ENCODE measurements at places on chromosomes 13 and 19.

GRCh38 chr13:80168089-80168850 is 172.7 kb downstream of the SPRY2 start:
- no peak overlapping the region for H3K27ac ChIP-seq
- no peak for DNase-seq
- H3K27me3 ChIP-seq, result no peaks in the 10 kb centered on the region
- no peaks in the 10 kb centered on the region for H3K36me3 ChIP-seq

GRCh38 chr13:113408562-113408961 is 44.6 kb upstream of the GRTP1 start:
- H3K36me3 ChIP-seq, result no peaks in the 10 kb centered on the region
- no peaks in the 10 kb centered on the region for H3K4me1 ChIP-seq
- H3K27ac ChIP-seq, result no peak overlapping the region
- H3K4me3 ChIP-seq, result no peak overlapping the region

DNA sequence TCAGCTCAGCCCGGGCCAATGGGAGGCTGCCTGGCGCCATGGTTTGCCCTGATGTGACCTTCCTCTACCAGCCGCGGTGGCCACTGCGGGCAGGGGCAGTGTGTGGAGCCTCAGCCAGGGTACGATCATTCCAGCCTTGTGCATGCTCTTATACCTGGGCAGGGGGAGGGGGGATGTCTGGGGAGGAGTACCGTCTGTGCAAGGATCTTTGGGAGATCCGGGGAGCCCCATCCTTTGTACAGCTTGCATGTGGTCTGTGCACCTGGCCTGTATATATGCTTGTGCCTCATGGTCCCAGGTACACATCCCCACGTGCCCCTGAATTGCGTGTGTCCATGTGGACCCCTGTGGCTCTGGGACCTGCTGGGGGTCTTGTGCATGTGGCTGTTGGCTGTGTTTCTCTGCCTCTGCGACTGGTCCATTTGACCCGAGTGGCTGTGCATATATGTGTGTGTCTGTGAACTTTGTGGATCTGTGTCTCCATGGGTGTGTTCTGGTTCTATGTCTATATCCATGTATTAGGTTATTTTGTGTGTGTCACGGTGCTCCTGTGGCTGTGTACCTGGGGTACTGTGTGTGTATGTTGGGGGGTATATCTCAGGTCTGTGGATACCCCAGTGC is 12.8 kb upstream of the NANOS3 start:
- peak overlapping the region; percentile 36 for H3K27ac ChIP-seq
- no peaks in the 10 kb centered on the region for H3K27me3 ChIP-seq
- no peak overlapping the region for H3K4me3 ChIP-seq
- DNase-seq, result no peak

GRCh38 chr13:74758188-74758587 is 624.0 kb upstream of the KLF12 start:
- no peak overlapping the region for H3K4me3 ChIP-seq
- no peaks in the 10 kb centered on the region for H3K27me3 ChIP-seq
- no peak overlapping the region for H3K27ac ChIP-seq

- H3K4me1 ChIP-seq, result peaks cover 15% of the 10 kb centered on the region
- H3K4me3 ChIP-seq, result no peak overlapping the region
- H3K36me3 ChIP-seq, result no peaks in the 10 kb centered on the region
- no peak for DNase-seq
These were observed 58.1 kb downstream of the INSR start for GRCh38 chr19:7236153-7236552.

- H3K4me1 ChIP-seq, result peaks cover 10% of the 10 kb centered on the region
- peak within 1 kb of the TSS; percentile 75 for H3K4me3 ChIP-seq
- peak; percentile 78 for DNase-seq
- no peaks in the 10 kb centered on the region for H3K36me3 ChIP-seq
These were observed at the start of gene BCL3 for GRCh38 chr19:44748426-44749254. Gene BCL3, plus strand, starts transcription at chr19:44748708. Its CDS starts 83 bp downstream, at chr19:44748791.

- H3K4me3 ChIP-seq, result no peak overlapping the region
- no peaks in the 10 kb centered on the region for H3K27me3 ChIP-seq
- H3K36me3 ChIP-seq, result no peaks in the 10 kb centered on the region
- no peaks in the 10 kb centered on the region for H3K4me1 ChIP-seq
- DNase-seq, result no peak
- H3K27ac ChIP-seq, result no peak overlapping the region
These were observed 13.0 kb upstream of the SPATA13 start for GRCh38 chr13:24147570-24147963.

DNA sequence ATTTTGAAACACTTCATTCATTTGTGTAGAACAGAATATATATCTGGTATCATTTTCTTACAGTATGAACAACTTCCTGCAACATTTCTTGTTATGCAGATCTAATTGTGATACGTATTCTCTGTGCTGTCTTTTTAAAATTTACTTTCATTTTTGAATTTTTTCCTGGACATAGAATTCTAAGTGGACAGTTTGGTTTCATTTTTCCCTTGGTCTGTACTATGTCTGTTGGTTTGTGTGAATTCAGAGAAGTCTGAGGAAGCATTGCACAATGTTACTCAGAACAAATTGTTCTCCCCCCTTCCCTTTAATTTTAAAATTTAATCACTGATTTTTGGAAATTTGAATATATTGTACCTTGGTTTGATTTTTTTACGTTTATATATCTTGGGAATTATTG is 352.5 kb upstream of the PCDH20 start:
- peaks cover 3% of the 10 kb centered on the region for H3K27me3 ChIP-seq
- no peaks in the 10 kb centered on the region for H3K36me3 ChIP-seq
- H3K4me3 ChIP-seq, result no peak overlapping the region
- no peak for DNase-seq
- no peaks in the 10 kb centered on the region for H3K4me1 ChIP-seq
- H3K27ac ChIP-seq, result no peak overlapping the region

DNA sequence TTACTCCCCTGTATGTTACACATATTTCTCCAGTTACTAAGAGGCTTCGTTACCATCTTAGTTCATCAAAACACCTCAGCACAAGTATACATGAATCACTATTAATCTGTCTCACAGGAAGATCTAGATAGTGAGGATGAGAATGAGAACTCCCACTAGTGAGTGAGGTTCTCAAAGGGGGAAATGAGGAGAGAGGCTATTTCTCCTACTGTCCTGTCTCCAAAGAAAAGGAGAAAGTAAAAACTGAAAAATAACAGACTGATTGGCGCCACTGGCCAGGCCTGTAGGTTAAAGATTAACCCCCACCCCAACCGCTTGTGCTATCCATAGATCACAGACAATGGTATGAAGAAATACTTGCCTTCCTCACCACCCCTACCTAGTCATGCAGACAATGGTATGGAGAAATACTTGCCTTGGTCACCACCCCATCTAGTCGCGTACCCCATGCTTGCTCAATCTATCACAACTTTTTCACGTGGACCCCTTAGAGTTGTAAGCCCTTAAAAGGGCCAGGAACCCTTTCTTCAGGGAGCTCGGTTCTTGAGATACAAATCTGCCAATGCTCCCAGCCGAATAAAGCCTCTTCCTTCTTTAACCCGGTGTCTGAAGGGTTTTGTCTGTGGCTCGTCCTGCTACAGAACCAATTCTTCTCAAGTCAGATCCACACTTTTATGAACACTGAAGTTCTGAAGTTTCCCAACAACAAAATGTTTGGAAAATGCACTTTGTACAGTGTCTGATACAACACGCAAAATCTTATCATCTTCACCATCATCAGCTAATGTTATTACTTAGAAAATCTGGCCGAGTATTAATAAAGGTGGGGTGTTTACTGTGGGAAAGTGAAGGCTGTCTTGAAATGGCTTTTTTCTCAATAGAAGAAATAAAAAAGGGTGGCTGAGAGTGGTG is 598.1 kb downstream of the UQCRFS1 start:
- no peak overlapping the region for H3K27ac ChIP-seq
- DNase-seq, result no peak
- no peaks in the 10 kb centered on the region for H3K36me3 ChIP-seq
- H3K4me1 ChIP-seq, result no peaks in the 10 kb centered on the region

DNA sequence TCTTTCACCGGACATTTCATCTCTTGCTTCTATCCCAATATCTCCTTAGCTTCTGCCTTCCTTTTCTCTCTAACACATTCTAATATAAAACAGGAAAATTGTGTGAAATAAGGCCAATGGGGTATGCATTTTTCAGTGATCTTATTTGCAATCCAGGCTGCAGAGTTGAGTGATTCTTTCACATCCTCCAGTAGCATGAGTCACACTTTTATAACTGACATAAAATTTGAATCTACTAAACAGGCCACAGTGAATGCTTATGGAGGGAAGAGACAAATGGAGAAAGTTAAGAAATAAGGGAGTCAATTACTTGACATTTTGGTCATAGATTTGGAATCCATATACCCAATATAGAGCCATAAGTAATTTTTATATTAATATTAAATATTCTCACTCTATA is 1037.0 kb upstream of the SPRY2 start:
- H3K36me3 ChIP-seq, result no peaks in the 10 kb centered on the region
- no peak overlapping the region for H3K27ac ChIP-seq
- H3K27me3 ChIP-seq, result no peaks in the 10 kb centered on the region
- H3K4me3 ChIP-seq, result no peak overlapping the region

DNA sequence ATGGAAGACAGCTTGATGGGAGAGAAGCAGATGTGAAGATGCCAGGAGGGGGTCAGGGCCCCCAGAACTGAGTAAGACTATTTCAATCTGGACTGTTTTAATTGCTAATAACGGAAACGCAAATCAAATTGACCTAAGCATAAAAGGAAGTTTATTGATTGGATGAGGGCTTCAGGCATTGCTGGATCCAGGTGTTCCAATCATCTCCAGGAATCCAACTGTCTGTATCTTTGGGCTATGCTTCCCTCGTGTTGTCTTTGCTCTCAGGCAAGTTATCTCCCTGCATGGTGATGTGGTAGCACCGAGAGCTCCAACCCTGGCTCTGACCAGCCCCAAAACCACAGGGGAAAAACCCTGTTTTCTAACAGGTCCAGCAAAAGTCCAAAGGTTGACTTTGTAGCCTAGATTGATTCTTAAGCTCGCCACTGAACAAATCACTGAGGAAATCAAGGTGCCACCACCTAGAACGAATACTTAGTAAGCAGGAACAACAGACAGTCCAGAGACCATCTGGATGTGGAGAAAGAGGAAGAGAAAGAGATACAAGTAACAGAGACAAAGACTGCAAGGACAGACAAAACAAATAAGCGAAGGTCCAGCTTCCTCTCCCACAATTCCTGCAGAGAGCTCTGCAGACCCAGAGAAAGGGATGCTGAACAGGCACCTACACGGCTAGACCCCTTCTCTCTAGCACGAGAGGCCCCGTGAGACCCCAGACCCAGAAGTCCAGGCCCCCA is 1.2 kb upstream of the C19orf81 start:
- H3K27me3 ChIP-seq, result no peaks in the 10 kb centered on the region
- DNase-seq, result no peak
- no peaks in the 10 kb centered on the region for H3K36me3 ChIP-seq
- no peak overlapping the region for H3K4me3 ChIP-seq

- H3K36me3 ChIP-seq, result no peaks in the 10 kb centered on the region
- peaks cover 6% of the 10 kb centered on the region for H3K4me1 ChIP-seq
- peak overlapping the region; percentile 77 for H3K4me3 ChIP-seq
- no peak for DNase-seq
These were observed 1.1 kb upstream of the PSMC4 start for GRCh38 chr19:39969681-39970424.

- peak overlapping the region; percentile 12 for H3K27ac ChIP-seq
- H3K27me3 ChIP-seq, result no peaks in the 10 kb centered on the region
- H3K4me1 ChIP-seq, result no peaks in the 10 kb centered on the region
- no peak for DNase-seq
- H3K4me3 ChIP-seq, result no peak overlapping the region
These were observed 5.5 kb upstream of the TYROBP start for GRCh38 chr19:35913589-35913988.

DNA sequence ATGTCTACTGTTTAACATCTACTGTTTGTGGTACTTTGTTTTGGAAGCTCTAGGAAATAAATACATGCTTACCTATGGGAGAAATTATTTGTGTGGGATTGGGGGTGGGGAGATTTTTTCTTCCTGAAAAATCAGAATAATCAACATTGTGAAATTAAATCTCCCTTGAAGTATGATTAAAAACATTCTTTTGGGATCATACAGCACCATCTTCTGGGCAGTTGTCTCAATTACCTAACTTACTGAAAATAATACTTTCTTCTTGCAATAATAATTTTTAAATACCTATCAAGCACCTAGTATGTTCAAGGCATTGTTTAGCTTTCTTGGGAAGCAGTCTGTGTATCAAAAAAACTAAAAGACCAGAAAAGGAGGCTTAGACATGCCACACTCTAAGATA is 576.5 kb upstream of the ARGLU1 start:
- no peaks in the 10 kb centered on the region for H3K27me3 ChIP-seq
- DNase-seq, result no peak
- no peak overlapping the region for H3K27ac ChIP-seq
- H3K4me3 ChIP-seq, result no peak overlapping the region

GRCh38 chr19:29492769-29493168 is 33.0 kb upstream of the VSTM2B start:
- no peaks in the 10 kb centered on the region for H3K4me1 ChIP-seq
- H3K27me3 ChIP-seq, result no peaks in the 10 kb centered on the region
- H3K4me3 ChIP-seq, result no peak overlapping the region

DNA sequence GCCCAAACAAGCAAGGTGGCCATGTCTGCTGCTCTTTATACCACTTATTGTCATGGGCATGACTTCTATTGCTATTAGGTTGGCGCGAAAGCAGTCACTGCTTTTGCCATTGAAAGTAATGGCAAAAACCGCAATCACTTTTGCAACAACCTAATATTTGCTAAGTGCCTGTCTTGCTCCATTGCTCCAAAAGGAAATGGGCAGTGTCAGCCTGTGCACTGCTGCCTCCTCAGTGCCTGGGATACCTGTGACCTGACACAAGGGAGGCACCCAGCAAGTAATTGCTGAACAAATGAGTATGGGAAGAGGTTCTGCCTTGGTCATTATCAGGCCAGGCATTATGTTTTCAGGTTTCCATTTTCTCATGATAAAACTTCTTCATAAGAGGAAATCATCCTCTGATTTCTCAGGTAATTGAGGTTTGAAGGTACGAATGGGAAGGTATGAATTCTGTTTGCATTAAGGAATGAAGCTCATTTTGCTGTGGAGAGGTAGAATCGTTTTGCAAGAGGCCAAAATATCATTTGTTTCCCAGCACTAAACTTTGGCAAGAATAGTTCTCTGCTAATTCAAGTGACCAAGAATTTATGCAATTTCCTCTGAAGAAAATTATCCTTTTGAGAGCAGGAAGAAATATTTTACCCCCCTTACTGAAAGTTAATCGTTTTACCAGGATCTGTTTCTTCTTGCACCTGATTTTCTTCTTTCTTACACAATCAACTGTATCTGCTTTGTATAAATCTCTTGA is 128.4 kb upstream of the SPRY2 start:
- H3K4me3 ChIP-seq, result no peak overlapping the region
- H3K36me3 ChIP-seq, result no peaks in the 10 kb centered on the region
- H3K27ac ChIP-seq, result no peak overlapping the region
- no peaks in the 10 kb centered on the region for H3K4me1 ChIP-seq
- no peaks in the 10 kb centered on the region for H3K27me3 ChIP-seq

GRCh38 chr13:25675060-25675459 is 303.3 kb downstream of the ATP8A2 start:
- H3K4me1 ChIP-seq, result no peaks in the 10 kb centered on the region
- H3K36me3 ChIP-seq, result no peaks in the 10 kb centered on the region
- H3K4me3 ChIP-seq, result no peak overlapping the region
- no peaks in the 10 kb centered on the region for H3K27me3 ChIP-seq

All from pancreas (tissue), 10 donors.